ENCODE measurements at places on chromosomes 2 and 18.

DNA sequence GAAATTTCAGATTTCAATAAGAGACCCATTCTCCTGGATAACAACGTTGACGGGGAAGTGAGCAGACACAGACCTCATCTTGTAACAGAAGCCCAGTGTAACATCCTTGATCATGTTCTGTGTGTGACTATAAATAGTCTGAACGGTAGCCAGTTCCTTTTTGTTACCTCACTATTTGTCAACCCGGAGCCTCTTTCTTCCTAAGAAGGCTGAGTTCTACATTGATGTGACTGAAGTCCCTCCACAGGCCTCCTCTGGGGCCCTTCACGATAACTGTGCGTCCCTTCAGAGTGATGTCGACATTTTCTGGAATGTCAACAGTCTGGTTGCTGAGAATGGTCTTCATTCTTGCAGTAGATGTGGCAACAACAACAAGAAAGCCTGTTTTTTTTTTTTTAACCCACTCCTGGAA is 6.3 kb upstream of the PLEKHM3 start:
- no peak for DNase-seq

- DNase-seq = no peak
Measured at GRCh38 chr18:78664048-78664447, 315.6 kb upstream of the SALL3 start.

GRCh38 chr2:118830881-118831280 is 16.6 kb downstream of the EN1 start:
- no peak for DNase-seq

GRCh38 chr2:141911485-141912066 is 219.2 kb downstream of the LRP1B start:
- DNase-seq = peak; percentile 8

DNA sequence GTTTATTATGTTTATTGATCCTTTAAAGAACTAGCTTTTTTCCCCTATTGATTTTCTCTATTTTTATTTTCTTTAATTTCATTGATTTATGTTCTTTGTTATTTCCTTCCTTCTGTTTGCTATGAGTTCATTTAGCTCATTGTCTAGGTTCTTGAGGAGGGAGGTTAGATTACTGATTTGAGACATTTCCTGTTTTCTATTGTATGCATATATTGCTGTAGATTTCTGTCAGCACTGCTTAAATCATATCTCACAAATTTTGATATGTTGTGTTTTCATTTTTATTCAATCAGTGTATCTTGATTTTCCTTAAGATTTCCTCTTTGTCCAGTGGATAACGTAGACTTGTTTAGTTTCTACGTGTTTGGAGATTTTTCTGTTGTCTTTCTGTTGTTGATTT is 43.4 kb downstream of the PTPN4 start:
- no peak for DNase-seq

DNA sequence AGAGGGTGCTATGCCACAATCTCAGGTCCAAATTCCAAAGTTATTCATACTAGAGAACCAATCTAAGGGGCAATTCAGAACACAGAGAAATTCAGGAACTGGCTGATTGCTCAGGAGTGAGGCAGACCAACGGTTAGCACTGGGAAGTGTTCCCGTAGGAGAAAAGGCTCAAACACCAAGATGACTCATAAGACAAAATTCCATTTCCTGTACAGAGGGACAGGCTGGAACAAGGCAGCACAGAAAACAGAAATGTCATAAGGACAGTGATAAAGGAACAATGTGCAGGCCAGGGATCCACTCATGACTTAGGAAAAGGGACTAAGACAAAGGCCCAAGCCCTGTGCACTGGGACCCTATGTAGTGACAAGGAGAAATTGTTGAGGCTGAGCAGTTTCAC is 54.2 kb downstream of the PDE1A start:
- no peak for DNase-seq

DNA sequence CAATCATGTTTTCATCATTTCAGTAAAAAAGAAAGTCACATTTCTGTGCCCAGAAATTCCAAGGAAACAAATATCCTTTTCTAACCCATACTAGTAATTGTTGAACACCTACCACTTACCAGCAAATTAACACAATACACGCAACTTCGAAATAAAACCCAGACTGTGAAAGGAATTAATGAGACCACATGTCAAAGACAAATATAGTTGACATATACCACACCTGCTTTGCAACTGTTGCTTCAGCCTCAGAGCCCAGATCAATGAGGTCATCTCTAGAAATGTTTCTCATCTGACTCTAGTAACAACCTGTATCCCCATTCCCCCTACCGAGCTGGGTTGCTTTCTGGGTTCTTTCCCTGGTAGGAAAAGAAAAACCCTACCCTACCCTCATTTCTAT is 52.6 kb downstream of the TRIP12 start:
- DNase-seq = no peak

- DNase-seq = no peak
Measured at GRCh38 chr18:10308154-10308553, 146.3 kb upstream of the APCDD1 start.

- DNase-seq = peak; percentile 34
Measured at GRCh38 chr2:46917628-46918027, 2.0 kb upstream of the MCFD2 start.

DNA sequence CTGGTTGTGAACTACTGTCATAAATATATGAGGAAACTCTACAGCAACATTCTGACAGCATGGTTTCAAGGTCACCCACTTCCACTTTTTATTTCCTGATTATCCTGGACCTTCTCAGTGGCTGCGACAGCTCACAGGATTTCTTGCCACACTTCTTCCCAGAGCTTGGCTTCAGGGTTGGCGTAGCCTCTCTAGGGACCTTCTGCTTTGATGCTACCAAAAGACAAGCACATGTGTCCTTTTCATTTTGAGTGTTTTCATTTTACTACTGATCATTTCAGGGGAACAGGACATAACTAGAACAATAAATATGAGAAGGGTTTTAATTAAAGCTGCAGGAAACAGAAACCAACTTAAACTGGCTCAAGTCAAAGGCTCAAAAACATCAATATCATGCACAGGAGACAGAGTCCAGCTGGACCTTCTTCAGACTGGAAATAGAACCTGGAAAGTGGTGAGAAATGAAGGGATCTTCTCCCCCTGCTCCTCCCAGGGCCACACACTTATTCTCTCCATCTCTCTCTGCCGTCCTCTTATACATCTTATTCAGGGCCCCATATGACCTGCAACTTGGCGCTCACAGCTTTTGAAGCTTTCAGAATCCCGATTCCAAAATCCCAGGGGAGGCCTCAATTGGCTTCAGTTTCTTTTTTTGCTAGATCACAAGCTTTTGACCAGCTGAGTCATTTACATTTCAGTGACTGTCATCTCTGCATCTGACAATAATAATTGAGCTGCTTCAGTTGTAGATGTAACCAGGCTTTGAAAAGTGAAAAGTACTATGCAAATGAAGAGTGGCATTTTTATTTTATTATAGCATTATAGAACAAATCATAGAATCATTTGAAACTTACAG is 9.7 kb downstream of the VIT start:
- no peak for DNase-seq

GRCh38 chr2:210356944-210357343 is 42.0 kb upstream of the MYL1 start:
- DNase-seq = no peak

DNA sequence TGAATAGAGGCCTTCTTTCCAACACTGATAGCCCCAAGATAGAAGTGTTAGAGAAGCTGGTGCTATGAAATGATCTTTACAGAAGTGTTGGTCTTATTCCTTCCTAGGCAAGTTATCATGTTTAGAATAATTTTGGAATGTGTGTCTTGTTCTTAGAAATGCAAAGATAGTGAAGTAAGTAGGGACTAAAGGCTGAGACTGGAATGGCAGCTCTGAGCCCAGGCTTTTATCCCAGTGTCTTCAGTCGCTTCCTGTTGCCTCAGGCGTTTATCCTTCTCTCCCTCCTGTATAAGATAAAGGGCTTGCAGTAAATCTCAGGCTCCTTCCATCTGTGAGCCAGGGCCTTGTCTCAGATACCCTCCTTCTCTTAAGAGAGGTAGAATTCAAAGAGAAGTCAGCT is 218.1 kb downstream of the TPGS2 start:
- DNase-seq = no peak

DNA sequence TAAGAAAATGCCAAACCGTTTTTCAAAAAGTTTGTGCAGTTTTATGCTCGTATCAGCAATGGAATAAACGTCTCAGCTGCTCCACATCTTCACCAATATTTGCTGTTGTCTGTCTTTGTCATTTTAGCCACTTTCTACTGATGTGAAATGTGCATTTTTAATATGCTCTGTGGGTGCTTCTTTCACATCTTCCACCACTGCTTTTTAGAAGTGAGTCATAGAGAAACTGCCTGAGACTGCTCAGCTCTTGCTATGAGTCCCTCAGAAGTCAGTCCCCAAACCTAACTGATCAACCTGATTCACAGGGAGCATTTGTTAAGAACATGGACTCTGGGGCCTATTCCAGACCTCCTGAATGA is 41.0 kb upstream of the EPC2 start:
- peak; percentile 94 for DNase-seq

DNA sequence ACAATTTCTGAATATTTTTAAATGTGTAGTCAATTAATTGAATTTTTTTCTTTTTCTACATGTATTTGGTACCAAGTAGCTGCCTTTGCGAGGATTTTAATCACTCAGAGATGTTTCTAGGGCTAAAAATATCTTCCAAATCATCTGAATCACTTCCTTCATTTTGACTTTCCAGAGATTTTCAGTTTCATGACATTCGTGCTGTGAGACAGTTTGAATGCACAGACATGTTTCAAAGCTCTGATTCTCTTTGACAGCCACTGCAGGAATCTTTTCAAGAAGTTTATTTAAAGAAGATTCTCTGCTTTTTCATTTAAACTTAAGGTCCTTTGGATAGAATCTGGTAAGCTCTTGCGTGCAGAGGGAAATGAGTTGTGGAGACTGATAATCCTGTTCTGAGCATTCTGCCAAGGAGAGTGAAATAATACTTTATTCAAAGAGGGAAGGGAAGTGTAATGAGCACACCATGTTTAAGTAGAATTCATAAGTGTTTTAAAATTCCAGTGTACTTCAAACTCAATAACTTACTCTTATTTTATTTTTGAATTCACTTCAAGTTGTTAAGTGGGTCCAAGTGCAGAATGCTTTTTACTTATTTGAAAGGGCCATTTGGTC is 9.7 kb downstream of the CYBRD1 start:
- DNase-seq = no peak

DNA sequence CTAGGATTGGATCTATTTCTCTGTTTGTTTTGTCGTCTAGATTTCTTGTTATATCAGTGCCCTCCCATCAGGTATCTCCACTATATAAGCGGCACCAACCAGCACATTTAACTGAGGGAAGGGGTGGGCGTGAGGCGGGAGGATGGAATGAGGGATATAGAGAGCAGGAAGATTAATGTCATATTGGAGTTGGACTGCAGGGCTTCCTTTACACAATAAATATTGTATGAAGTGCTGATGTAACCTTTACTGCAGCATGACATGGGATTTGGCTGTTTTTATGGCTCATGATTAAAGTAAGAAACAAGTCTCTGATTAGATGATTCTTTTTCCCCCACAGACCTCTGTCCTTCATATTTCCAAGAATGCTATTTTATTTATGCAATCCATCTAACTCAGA is 54.8 kb downstream of the TMEM200C start:
- no peak for DNase-seq

DNA sequence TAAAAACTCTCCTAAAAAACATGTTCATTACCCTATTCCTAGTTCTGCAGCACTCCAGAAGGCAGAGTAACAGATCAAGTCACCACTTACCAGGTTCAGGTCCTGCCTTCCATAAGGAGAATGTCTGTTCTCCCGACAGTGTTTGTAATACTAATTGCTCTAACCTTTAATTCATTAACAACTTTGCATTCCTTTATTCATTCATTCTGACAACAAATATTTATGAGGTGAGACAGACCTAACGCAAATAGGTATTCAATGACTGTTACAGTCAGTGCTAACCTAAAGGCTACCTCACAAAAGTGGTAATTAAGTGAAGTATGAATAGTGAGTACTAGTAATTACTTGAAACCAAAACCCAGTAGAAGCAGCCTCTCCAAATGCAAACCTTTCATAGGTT is 224.0 kb downstream of the AFF3 start:
- DNase-seq = no peak

- DNase-seq = no peak
Measured at GRCh38 chr18:58502628-58503027, 126.3 kb downstream of the ALPK2 start.

DNA sequence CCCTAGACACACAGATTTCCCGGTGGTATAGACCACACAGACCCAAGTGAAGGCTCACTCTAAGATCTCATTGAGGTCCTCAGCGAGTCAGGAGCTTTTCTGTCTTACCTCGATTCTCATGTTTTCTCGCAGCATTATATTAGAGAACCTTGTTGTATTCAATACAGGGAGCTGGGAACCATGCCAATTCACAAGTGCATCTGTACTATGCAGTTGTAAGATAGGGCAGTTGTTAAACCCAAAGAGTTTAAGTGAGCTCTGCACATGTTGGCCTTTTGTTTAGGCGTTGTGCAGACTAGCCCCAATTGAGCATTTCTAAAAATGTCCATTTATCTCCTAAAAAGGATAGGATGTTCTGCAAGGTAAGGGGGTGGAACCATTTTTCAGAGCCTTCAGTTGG is 59.6 kb downstream of the FEZ2 start:
- DNase-seq = no peak

- DNase-seq = no peak
Measured at GRCh38 chr2:166157578-166157977, 29.8 kb upstream of the SCN1A start.

- DNase-seq = no peak
Measured at GRCh38 chr2:173017646-173018420, 57.8 kb upstream of the MAP3K20 start.

DNA sequence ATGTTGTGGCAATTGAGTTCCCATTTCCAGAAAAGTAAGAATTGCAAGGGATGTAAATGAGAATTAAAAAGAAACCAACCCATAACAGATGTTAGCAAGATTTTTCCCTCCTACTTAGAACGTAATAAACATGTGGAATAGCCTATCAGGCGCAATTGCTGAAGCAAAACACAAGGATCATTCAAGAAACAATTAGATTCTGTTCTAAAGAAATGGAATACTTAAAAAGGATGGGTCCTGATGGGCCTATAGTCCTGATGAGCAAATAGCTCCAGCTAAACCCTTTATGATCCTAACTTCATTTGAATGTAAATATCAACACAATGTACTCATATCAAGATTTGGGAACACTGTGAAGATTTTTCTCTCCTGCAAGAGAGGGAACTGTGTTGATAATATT is 771.0 kb upstream of the CDH7 start:
- DNase-seq = no peak

- no peak for DNase-seq
Measured at GRCh38 chr2:163312713-163313112, 423.1 kb downstream of the FIGN start.
